ENCODE measurements at places on chromosomes 1 and 21.

DNA sequence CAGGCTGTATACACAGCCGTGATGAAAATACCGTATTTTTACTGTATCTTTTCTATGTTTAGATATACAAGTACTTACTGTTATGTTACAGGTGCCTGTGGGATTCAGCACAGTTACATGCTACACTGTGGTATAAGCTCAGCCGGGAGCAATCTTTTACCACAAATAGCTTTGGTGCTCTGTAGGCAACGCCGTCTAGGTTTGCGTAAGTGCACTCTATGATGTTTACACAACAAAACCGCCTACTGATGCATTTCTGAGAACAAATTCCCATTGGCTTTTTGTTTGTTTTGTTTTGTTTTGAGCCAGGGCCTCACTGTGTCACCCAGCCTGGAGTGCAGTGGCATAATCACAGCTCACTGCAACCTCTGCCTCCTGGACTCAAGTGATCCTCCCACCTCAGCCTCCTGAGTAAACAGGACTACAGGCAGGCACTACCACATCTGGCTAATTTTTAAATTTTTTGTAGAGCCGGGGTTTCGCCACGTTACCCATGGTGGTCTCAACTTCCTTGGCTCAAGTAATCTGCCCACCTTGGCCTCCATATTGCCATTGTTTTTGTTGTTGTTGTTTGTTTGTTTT is 81.0 kb downstream of the SCCPDH start:
- DNase-seq, result no peak

DNA sequence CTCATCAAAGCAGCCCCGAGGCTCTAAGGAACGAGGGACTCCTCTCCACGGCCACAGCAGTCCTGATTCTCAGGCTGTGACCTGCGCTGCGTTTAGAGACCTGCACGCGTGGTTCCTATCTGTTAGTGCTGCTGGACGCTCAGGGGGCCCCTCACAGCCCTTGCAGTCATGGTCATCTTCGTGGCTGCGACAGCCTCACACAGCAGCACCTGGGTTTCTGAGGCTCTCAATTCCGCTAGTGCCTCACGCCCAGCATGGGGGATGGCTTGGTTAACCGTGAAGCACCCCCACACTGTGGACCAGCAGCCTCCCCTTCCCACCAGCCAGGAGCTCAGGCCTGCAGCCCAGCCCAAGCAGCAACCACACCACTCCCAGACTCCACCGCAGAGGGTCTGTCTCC is 7.8 kb downstream of the MORN1 start:
- no peak for DNase-seq

DNA sequence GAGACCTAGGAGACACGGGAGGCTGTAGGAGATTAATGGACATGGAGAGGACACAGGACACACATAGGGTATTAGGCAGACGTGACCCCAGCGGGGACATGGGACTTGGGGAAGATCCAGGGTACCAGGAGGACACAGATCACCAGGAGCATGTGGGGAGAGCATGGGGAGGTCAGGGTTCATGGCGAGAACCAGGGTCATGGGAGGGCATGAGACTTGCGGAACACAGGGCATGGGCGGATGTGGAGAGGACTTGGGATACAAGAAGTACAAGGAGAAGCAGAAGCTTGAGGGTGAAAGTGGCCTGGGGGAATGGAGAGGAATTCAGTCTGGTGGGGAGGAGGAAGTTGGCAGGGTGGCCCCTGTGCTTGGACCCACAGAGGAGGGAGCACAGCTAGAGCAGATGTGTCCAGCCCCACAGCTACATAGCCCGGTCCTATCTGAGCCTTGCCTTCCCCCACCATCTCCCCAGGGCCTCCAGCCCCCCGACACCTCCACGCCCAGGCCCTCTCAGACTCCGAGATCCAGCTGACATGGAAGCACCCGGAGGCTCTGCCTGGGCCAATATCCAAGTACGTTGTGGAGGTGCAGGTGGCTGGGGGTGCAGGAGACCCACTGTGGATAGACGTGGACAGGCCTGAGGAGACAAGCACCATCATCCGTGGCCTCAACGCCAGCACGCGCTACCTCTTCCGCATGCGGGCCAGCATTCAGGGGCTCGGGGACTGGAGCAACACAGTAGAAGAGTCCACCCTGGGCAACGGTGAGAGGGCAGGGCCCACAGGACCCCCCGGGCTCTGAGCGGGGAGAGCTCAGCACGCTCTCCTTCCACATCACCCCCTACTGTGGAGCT is 12.1 kb downstream of the TIE1 start:
- DNase-seq, result no peak

DNA sequence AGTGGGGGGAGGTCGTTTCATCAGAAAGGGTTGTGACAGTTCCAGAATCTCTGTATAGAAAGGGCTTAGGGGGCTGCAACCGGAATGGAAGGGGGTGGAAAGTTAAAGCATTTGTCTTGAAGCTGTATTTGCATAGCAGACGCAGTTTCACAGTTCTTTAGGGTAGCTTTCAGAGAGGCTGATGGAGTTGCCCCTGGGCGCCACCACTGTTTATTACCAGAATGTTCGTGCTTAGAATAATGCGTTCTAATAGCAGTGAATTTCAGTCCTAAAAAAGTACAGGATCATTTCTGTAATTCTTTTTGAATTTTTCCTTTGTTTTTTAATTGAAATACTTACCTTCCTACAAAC is 1.3 kb downstream of the EXO1 start:
- DNase-seq, result peak; percentile 12

GRCh38 chr1:171670739-171671138 is 18.3 kb upstream of the MYOC start:
- no peak for DNase-seq

DNA sequence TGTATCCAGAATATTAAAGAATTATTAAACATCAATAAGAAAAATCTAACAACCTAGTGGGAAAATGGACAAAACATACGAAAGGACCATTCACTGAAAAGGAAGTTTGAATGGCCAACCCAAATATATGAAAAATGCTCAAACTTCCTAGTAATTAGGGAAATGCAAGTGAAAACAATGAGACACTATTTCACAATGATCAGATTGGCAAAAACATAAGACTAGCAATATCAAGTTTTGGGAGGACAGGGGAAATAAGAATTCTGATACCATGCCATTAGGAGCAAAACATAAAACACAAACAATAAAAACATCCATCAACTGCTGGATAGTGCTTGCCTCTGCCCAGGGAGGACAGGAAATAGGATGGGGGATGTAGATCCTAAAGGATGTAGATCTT is 14.3 kb downstream of the XCL2 start:
- no peak for DNase-seq

DNA sequence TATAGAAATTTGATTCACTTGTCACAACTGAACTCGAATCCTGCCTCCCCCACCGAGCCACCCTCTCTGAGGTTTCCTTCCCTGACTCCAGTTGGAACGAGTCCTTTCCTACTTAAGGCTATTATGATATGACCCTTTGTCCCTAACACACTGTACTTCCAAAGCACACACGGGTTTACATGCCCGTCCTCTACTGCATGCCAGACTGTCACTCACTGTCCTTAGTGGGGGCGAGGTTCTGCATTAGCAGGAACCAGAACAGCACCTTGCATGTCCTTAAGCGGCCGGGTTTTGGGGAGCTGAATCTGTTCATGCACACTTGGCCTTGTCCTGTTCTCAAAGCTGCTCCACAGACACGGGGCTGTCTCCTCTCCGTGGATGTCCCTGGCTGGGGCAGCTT is 164.6 kb upstream of the KCNJ6 start:
- DNase-seq, result no peak

GRCh38 chr1:67741121-67741520 is 56.1 kb downstream of the GADD45A start:
- DNase-seq, result peak; percentile 29

DNA sequence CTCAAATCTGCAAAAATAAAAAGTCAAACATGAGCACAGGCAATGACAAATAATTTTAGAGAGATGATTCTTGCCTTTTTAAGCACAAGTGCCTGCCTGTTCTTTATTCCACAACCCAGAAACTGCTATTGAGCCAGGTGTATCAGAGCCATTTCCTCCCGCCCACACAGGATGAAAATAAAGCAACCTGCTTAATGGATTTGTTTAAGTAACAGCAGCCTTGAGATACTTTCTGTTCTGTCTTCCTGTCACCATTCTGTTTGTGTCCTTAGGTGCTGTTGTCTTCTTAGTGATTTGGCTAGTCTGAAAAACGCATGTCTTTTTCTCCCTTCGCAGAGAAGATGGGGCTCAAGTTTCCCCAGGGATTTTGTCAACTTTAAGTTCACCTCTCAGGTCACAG is 11.4 kb downstream of the RPE65 start:
- no peak for DNase-seq

DNA sequence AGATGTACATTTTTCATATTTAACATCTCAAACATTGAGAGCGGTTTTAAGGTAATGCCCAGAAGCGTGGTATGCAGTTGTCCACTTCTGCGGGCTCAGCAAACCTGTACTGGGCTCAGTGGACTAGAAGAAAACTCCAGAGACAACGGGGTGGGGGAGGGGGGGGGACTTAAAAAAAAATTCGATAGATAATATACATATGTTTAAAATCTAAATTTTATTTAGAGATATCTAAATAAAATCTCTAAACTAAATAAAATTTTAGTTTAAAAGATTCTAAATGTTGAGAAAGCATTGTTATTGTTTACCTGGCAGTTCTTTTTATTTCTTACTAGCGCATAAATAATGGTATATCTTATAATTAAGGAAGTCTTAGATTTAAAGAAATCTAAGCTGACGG is 1.1 kb upstream of the IL12RB2 start:
- DNase-seq, result no peak

DNA sequence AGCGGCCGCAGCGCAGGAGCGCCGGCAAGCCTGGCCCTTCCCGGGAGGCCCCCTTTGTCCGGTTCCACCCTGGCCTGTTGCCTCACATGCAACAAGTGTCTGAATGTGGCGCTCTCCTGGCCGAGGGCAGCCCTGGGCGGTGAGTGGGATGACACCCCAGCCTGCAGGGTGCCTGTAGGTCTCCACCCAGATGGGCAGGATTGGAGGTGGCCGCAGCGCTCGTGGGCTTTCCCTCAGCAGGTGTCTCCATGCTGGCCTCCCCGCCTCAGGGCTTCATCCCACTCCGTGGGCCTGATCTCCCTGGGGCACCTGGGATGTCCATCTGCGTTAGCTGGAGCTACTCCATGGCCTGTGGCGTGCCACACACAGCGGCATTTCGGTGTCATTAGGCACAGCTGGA is 1.5 kb downstream of the MIB2 start:
- DNase-seq, result no peak

- DNase-seq, result no peak
Measured at GRCh38 chr1:23426828-23427227, 2.3 kb upstream of the TCEA3 start.

DNA sequence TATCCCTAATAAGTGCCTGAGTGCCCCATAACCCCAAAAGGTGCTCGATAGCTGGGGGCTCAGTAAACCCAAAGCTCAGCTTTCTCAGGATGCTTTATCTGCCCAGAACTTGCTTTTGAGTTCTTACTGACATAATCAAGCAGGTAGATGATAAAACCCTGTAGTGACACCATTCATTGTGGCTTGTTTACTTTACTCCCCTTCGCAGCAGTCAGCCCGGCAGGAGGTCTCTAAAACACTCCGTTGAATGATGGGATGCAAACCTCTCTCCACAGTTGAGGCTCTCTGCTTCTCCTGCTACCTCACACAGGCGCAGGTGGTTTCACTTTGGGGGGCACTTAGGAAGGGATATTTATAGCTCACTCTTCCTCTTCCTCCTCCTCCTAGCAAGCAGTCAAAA is 349.4 kb downstream of the HLX start:
- DNase-seq, result no peak

- no peak for DNase-seq
Measured at GRCh38 chr1:207007352-207008033, 25.1 kb downstream of the C1orf116 start.

DNA sequence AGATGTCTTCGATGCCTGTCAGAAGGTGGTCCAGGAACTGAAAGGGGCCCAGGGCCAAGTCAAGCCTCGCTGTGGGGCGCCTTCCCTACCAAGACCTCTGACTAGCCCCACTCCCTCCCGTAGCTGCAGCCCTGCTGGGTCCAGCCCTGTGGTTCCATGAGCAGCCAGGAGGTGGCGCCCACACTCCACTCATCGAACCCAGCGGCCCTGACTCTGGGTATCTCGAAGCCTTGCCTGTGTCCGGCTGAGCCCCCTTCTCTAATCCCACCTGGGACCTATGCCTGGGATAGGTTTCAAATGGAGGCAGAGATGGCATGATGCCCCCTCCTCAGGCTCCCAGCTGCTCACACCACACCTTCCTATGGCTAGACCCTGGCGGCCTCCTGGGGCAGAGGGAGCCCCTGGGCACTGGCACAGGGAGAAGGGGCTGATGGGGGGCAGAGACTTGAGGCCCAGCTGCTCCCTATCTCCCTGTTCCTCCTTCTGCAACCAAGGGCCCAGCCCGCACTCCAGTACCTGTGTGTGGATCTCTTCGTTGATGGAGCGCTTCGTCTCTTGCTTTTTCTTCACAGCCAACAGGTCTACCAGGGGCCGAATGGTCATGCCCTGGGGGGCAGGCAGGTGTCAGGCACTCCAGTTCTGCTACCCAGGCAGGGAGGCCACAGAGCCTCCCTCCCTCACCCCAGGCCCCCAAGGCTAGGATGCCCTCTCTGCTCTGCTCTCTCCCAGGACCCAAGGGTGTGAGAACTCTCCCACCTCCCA is 52.0 kb downstream of the SLC9A1 start:
- DNase-seq, result peak; percentile 81

DNA sequence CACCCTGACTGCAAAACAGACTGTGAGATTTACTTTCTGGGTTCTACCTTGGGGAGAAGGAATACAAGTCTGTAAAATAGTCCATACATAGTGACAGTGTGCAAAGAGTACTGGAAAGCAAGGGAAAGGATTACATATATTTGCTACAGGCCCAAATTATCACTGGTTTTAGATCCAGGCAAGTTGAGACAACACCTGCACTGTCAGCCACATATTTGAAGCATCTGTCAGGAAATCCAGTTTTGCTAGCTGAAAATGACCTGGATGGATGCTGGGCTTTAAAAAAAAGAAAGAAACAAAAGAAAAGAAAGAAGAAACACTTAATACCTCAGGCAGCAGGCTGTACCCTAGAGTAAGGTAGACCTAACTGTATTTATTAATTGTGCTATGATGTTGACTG is 23.9 kb upstream of the SPRR2G start:
- no peak for DNase-seq

GRCh38 chr1:95233319-95233736 is 682 bp upstream of the RWDD3 start:
- no peak for DNase-seq

DNA sequence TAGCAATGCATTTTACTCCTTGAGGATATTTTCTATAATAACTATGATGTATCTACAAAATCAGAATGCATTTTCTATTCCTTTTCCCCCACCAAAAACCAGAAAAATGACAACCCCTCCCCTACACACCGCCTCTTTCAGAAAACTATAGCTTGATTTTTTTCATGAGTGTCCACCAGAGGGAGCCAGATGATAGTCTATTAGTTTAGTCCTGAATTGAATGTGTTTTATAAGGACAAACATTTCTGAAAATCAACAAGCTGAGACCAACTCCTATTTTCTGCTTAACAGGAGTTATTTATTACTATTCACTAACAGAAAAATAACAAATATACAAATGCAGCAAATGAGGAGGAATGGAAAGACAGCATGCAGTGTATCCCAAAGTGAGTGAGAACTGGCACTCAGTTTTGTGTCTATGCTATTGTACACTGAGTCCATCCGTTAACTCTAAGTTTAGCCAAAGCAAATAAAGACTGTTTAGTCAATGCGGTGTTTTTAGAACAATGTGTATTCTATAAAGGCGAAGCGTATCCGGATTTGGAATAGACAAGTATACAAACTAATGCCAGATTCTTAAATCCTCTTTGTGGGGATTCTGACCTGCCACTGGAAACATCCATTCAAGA is 182.6 kb downstream of the VAV3 start:
- peak; percentile 85 for DNase-seq

- DNase-seq, result no peak
Measured at GRCh38 chr1:57850176-57850940, 426.5 kb upstream of the DAB1 start.
